Renal cortical epithelial cell (primary cell): ENCODE measurements at places on chromosomes 3 and 15.
A peak's percentile ranks its signal among the peaks of the same experiment; 100 is the strongest.

DNA sequence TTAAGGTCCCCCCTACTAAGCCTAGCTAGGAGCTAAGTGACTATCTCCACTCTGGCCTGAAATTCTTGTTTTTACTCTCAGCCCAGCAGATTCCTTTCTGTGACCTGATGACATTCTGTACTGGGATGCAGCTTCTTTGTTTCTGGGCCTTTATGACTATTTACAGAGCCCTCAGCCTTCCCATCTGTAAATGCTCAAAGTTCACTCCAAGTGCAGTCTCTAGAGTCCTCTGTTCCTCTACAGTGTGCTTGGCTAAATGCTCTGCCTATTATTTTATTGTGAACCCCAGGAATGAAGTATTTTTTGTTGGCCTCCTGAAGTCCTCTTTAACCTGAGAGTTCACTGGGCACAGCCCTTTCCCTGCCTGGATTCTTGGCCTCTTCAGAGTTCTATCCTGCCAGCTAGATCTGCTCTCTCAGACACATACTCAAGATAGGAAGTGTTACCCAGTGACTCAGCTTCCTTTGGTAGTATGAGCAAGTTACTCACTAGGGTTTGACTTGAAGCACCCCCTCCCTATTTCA is 278.1 kb upstream of the P2RY1 start:
- DNase-seq: peak; percentile 32

DNA sequence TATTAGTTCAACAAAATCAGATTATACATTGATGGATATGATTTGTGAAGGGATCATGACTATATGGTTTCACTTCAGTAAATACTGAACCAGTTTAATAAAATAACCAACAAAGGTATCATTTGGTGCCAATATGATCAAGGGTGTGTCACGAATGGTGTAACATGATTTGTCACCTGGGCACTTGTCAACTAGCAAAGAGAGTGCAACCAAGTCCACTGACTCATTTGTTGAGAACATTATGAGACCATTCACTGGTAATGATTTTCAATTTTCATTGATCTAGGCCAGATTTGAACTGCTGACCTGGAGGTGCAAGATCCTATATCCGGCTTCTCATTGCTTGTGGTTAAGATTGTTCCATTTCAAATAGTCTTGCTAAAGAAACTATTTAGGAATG is 1037.9 kb downstream of the ROBO2 start:
- no peak for DNase-seq

DNA sequence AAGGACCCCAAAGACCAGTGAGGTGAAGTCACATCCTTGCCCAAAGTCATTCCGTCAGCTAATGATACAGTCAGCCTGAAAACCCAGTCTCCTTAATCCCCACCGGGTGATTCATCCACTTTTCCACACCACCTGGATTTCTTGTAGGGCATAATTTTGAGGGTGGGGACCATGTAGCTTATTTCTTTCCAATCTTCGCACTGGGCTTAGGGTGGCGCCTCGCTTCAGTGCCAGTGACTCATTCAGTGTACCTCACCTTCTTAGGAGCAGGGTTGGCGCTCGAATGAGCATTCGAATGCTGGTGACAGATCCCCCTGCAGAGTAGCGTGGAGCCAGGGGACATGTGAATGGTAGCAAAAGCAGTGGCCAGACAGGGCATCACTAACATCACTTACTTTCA is 24.0 kb downstream of the BMF start:
- DNase-seq: no peak

DNA sequence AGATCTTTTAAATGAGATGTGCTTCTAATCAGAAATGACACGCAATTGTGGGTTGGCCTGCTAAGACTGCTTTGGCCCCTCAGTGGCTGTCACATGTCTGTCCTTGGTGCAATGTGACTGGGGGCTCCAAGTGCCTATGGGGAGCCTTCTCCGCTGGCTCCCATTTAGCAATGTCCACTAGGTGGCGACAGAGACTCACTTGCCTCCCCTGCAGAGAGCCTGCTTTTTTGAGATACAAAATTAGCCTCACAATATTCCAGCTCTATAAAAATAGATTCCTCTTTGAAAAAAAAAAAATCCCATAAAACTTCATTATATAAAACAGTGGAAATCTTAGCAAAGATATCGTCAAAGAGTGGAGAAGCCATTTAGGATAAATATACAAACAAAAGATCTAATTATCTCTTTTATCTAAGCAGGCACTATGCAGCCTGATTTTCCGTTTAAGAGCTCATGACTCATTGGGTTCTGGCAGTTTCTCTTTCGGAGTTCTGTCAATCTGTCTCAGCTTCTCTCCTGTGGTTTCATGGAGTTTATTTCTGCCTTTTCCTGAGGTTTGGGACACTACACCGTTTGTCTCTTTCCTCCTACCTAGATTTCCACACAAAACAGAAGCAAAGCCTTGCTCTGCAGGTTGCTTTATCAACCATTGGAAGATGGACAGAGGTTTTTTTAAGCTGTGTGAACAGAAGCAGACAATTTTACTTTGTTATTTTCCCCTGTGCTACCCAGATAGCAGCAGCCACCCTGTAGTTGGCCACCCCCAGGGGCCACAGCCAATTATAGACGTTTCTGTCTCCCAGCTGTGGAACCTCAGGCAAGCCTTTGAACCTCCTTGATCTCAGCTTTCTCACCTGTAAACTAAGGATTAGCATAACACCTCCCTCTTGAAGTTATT is 68.4 kb upstream of the TNFAIP8L3 start:
- DNase-seq: peak; percentile 77

- DNase-seq: no peak
These were observed 1.1 kb downstream of the GRAMD2A start for GRCh38 chr15:72196409-72197040.

DNA sequence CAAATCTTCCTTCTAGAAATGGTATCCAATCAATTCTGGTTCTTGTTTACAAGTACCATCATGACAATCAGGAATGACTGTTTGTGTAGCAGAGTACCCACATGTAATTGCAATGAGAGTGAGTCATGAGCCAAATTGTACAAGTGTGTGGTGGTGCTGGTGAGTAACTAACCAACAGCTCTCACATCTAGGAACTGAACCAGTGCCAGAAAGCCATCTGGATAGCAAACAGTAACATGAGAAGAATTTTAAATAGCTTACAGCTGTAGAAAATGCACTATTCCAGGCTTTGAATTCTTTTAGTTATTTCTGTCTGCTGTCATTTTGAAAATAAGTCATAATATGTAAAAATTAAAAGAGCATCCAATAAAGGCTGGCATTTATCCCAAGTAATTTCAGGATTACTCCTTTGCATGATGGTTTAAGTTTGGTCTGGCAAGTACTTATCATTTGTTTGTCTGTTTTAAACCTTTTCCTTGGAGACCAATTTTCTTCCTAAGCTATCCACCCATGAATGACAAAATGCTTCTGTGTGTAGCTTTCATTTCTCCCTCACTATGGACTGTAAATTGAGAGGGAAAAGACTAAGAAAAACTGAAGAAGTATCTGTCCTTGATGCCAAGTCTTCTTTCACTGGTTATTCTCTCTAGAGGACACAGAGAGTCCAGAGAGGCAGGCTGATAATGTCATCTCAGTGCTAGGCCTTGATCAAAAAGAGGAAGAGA is 60.0 kb downstream of the PIK3CB start:
- peak; percentile 100 for DNase-seq

GRCh38 chr3:196883361-196883760 is 15.6 kb downstream of the SENP5 start:
- DNase-seq: no peak
